ENCODE measurements at places on chromosomes 6 and 20.

GRCh38 chr6:158219228-158219627, 51.1 kb downstream of the GTF2H5 start:
- DNase-seq, result no peak

- no peak for DNase-seq
Measured at GRCh38 chr6:30821862-30822784, 62.2 kb upstream of the DDR1 start.

- DNase-seq, result no peak
Measured at GRCh38 chr6:49635480-49635879, 1.2 kb downstream of the RHAG start.

DNA sequence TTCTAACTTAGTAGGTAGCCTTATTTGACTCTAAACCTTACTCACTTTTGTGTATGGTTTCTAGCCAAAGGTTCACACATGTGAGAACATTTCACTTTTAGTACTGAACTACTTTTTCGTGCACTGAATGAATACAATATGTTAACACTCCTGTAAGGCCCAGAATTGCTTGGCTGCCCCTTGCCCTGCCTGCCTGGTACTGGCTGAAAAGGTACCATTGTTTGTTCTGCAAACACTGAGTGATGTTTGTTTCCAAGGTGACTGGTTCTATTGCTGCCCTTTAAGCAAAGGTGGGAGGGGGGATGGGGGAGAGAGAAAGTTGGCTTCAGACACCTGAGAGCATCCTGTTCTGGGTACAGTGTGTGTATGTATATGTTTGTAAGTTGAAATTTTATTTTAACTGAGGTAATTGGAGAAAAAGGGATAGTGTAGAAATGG, 31.2 kb downstream of the RREB1 start:
- no peak for DNase-seq

DNA sequence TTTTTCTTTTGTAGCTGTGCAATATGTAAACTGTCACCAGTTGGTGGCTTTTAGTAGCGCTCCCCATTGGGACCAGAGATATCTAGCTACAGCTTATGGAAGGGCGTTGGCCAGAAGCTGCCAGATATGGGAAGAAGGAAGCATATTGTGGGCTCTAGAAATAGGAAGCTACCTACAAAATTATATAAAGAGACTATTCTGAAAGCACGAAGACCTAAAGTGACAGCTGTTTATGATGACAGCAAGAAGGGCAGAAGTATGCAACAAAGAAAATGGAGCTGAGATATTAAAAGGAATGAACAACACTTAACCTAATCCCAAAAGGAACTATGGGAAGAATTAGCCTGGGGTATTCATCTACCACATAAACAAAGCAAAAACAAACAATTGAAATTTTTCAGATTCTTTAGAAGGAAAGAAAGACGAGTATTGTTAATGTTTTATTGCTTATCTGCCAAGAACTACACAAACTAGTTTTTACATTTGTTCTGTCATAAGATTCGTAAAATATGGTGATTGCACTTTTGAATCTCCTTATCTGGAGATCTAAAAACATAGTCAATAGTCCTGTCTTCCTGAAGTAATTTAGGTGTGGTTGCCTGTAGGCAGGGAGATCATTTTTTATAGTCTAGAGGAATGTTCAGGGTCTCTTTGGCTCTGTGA, 81.6 kb downstream of the NCOA7 start:
- DNase-seq, result no peak

GRCh38 chr6:43101497-43101896, 25.4 kb downstream of the PTK7 start:
- DNase-seq, result no peak

DNA sequence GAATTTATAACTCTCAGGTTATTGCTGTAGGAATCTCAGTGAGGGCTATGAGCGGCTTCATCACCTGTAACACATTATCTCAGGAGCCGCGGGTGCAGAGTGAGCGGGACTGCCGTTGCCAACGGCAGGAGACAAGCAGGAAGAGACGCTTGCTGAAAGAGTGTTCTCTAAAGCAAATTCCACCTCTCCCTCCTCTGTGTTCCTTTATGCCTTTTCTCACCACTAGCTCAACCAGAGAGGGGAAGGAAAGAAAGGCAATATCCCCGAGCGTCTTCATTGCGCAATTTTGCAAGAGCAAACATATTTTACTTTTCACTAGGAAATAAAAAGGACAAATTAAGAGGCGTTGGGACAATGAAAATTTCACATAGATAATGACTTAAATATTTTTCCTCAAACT, 185.2 kb upstream of the EXOC2 start:
- DNase-seq, result no peak

DNA sequence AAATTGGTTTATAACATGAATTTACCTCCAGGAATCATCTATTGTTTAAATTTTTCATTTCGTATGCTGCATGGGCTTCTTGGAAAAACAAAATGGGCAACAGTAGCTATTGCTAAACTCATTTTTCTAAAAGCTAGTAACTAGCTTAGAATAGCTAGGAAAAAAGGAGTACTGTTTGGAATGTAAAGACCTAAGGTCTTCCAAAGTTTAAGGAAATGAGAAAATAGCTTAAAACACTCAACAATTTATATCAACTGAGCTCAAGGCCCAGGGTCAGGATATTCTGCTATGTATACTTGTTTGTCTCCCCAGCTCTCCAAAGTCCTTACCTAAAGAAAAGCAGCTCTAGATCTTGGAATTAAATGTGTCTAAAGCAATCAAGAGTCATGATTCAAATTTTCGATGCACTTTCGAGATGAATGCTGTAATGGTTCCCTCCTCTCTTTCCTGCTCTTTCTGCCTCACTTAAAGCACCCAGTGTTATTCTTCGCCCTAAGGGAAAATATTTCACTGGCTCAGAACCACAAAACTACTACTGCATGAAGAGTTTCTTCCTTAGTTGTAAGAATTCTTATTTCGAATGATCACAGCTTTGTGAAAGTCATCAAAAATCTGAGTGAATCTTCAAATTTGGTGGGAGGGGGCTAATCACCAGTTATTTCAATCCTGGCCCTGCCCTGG, 41.6 kb downstream of the LYRM4 start:
- no peak for DNase-seq

- no peak for DNase-seq
Measured at GRCh38 chr20:61355585-61355984, 103.5 kb downstream of the CDH4 start.

- DNase-seq, result no peak
Measured at GRCh38 chr6:65117817-65118409, 589.1 kb downstream of the EYS start.

DNA sequence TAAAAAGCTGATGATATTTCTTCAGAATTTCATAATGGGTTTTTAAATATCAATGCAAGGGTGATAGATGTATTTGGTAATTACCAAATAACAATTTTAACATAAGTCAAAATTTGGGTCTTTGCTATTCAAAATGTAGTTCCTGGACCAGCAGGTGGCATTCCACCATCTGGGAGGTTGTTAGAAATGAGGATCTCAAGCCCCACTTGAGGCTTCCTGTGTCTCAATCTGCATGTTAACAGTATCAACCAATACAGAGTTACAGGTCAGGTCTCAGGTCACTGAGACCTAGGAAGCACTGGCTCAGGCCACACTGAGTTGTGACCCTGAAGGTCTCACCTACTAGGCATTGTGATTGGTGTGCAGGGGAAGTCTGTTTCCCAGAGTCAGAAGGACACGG, 57.2 kb upstream of the MTRF1L start:
- no peak for DNase-seq

DNA sequence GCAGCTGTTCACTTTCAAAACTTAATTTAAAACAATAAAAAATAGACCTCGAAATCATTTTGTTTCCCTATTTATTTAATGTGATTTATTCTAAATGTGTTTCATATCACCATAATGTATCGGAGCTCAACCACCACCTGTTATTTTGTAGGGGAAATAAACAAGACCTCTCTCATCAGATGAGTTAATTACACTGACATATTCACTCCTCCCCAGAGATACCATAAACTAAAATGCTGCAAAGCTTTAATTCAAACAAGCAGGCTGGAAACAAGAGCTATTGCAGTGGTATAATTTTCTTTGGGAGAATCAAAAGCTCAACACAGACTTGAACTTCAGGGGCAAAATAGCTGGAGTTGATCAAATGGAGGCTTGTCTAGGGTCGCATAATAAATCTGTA, 303.5 kb upstream of the TSHZ2 start:
- no peak for DNase-seq

- no peak for DNase-seq
Measured at GRCh38 chr20:30168800-30169138, 1088.7 kb upstream of the DEFB115 start.

- no peak for DNase-seq
Measured at GRCh38 chr6:67974931-67975330, 660.2 kb upstream of the ADGRB3 start.

Measured in gastrocnemius medialis (tissue), 4 donors.